Upper lobe of right lung (tissue), 1 donor: ENCODE measurements at places on chromosomes 3 and 15.

GRCh38 chr3:180282386-180282785, 245.6 kb upstream of the PEX5L start:
- no peak for DNase-seq

GRCh38 chr3:139388821-139389551, 461 bp downstream of the COPB2 start:
- DNase-seq, result no peak

GRCh38 chr15:85955501-85956391, 123.9 kb upstream of the AGBL1 start:
- no peak for DNase-seq

- DNase-seq, result no peak
Measured at GRCh38 chr3:26246901-26247300, 375.7 kb upstream of the LRRC3B start.

DNA sequence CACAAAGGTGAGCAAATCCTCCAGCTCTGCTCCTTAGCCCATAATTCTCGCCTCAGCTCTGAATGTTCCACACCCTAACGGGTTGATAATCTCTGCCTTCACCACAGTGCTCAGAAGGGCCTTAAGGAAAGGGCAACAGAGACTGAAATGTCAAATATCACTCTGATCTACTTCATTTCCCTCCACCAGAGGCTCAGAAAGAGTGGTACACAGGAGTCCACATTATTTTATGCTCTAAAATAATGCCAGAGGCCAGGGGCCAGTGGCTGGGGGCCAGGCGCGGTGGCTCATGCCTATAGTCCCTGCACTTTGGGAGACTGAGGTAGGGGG, 72.2 kb downstream of the MB21D2 start:
- DNase-seq, result no peak

- DNase-seq, result no peak
Measured at GRCh38 chr15:59654046-59654445, 3.3 kb downstream of the GTF2A2 start.

GRCh38 chr3:17986348-17986816, 244.0 kb upstream of the TBC1D5 start:
- no peak for DNase-seq

DNA sequence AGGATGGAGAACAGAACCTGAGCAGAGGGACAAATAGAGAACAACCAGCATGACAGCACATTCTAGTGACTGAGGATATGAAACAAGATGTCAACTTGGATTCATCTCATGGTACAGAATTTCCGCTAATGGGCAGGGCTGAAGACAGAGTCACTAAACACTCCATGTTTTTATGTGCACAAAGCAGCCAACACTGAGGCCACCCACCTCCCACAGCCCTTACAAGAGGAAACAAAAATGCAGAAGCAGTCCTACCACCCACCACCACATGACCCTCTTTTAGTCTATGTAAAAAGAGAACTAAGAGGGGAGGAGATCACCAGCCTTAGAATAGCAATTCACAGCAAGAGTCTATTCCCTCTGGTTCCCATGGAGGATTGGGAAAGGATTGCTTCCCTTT, 131.4 kb upstream of the UBE2E2 start:
- no peak for DNase-seq

DNA sequence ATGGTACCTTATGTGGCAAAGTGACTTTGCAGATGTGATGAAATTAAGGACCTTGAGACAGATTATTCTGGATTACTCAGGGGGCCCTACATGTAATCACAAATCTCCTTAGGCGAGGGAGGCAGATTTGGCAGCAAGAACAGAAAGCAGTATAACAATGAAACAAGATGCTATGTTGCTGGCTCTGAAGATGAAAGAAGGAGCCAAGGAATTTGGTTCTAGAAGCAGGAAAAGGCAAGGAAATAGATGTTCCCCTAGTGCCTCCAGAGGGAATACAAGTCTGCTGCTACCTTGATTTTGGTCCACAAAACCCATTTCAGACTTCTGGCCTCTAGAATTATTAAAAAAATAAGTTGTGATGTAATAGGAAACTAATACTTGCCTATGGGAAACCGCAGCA, 64.5 kb downstream of the PIK3R4 start:
- no peak for DNase-seq

DNA sequence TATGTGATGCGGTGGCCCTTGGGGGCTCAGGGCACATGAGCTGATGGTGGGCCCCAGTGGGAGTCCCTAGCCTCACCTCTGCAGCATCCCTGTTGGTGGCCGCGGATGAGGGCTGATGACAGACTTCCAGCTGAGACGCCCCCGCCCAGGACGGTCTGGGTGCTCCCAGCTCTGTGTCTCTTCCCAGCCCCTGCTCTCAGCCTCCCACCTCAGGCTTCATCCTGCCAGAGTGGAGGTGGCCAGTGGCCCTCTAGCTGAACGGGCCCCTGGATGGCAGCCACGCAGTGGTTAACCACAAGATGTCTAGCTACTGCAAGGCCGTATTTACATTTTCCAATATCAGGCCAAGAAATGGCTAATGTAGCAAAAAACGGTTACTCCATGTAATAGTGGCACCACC, 205.3 kb upstream of the LINGO1 start:
- peak; percentile 31 for DNase-seq

GRCh38 chr15:62416526-62416925, 251.4 kb upstream of the C2CD4B start:
- DNase-seq, result no peak

GRCh38 chr3:87626546-87626945, 350.2 kb upstream of the POU1F1 start:
- no peak for DNase-seq

- DNase-seq, result no peak
Measured at GRCh38 chr3:127005864-127006500, 23.1 kb downstream of the PLXNA1 start.

- DNase-seq, result no peak
Measured at GRCh38 chr3:10695595-10696285, 120.3 kb upstream of the SLC6A11 start.

DNA sequence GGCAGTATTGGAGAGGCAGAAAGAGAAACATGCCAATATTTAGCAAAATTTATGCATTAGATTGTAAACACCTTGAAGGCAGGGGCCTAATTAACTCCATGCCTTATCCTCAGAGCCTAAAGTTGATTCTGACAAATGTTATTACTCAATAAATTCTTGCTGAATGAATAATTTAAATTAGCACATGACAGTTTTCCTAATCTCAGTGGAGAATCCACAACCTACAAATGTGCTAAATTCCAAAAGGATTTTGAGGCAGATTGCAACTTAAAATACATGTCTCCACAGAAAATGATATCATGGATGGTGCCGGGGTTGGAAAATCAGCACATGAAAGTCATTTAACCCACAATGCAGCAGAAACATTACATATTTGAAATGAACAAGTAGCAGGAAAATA, 41.1 kb upstream of the NANOGP8 start:
- no peak for DNase-seq

DNA sequence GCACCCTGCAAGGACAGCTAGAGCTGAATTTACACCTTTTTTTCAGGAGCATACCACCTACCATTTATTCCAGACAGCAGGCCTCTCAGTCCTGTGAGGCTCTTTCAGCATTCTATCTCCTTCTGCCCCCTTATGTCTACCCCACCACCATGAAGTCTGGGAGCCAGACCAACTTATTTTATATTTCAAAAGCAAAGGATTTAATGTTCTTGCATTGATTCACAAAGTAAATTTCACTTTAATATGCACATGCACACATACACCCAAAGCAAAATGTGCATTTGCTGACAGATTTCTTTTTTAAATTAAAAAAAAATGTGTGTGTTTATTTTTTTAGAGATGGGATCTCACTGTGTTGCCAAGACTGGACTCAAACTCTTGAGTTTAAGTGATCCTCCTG, 264.2 kb upstream of the LRRC3B start:
- DNase-seq, result no peak

DNA sequence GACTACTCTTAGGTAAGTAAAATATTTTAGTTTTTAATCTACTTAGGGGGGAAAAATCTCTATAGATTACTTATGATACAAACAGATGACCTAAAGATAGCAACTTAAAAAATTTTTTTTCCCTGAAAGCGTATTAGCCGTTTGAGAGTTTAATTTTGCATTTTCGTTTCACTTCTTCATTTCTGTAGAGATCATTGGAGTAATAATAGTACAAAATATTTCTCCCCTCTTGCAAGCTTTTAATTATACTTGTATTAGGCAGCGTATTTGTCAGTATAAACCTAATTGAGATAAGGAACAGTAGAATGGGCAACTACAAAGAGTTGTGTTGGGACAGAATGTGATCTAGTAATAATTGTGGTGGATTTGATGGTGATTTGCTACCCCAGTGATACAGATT, 10.3 kb downstream of the SKIL start:
- no peak for DNase-seq

- DNase-seq, result no peak
Measured at GRCh38 chr3:122982216-122983185, 45.1 kb downstream of the SEMA5B start.

- no peak for DNase-seq
Measured at GRCh38 chr3:181075098-181075497, 85.6 kb upstream of the DNAJC19 start.

GRCh38 chr15:87604857-87605446, 651.6 kb downstream of the NTRK3 start:
- no peak for DNase-seq

- no peak for DNase-seq
Measured at GRCh38 chr3:56753206-56753820, 48.4 kb downstream of the ARHGEF3 start.

DNA sequence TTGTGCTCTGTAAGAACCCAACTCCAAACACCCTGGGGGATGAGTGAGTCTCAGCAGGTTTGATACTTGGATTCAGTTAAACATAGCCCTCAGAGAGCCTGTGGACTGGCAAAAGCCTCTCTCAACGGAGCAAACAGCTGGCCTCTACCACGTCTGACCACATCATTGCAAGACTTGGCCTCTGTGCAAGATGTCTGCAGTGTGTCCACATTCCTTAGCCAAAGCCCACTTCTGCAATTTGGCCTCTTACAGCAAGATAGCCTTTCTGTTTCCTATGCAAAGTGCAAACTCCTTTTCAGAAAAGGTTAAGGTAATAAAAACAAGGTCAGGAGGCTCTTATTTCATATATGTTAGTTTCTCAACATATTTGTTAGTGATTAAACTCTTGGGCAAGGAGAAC, 27.9 kb downstream of the FBN1 start:
- DNase-seq, result no peak

GRCh38 chr15:64760056-64760455, 15.3 kb downstream of the RBPMS2 start:
- DNase-seq, result no peak

- no peak for DNase-seq
Measured at GRCh38 chr3:124174476-124174875, 182.6 kb upstream of the ROPN1 start.

- DNase-seq, result no peak
Measured at GRCh38 chr15:66714543-66714981, 12.5 kb downstream of the SMAD6 start.

- DNase-seq, result peak; percentile 67
Measured at GRCh38 chr15:96321639-96322535, 8.6 kb upstream of the NR2F2 start.

DNA sequence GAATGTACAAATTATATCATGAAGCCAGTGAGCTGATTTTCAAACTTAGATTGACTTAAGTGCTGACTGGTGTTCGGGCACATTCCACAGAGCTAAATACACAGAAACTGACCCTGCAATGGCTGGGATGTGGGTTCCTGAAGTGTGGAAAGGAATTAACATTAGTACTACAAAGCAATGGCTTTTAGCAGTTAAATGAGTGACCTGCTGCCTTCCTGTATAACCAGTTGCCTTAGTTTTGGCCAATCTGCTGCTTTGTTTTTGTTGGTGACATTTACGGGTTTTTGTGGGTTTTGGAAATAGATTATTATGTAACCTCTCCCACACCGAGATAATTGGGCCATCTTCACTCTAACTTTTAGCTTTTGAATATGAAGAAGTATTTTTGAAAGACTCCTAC, 2.4 kb upstream of the SKIC8 start:
- no peak for DNase-seq

GRCh38 chr15:67059127-67059553, 6.3 kb upstream of the SMAD3 start:
- DNase-seq, result no peak

DNA sequence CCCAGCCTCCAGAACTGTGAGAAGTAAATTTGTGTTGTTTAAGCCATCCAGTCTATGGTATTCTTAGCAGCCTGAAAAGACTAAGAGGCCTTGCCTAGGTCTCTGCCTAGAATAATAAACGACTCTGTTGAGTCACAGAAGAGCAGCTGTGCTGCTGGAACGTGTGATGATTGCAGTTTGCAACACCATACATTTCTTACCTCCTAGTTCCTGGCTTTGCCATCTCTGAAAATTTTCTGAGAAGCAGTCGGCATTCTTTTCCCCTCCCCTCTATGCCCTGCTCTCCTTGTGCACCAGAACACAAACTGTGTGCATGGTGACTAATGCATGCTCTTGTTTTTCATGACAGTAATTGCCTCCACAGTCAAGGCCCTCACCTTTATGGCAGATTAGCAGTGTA, 301.3 kb downstream of the IL20RB start:
- DNase-seq, result no peak

DNA sequence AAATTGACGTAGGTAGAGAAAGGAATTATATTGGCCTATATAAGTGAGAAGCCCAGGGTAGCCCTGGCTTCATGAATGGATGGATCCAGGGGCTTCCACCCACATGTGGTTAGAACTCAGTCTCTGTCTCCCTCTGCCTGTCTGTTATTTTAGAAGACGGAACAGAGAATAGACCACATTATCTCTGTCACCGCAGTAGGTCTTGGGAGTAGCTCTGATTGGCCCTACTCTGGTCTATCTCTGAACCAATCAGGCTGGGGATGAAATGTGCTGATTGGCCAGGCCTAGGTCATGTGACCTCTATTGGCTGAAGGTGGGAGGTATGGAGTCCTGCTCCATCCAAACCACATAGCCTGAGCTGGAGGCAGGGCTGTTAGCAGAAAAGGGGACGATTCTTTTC, 143.0 kb upstream of the PRR23C start:
- DNase-seq, result no peak

- no peak for DNase-seq
Measured at GRCh38 chr15:83352119-83352518, 67.7 kb upstream of the BNC1 start.

GRCh38 chr3:172150268-172150667, 110.9 kb downstream of the FNDC3B start:
- DNase-seq, result no peak

- DNase-seq, result no peak
Measured at GRCh38 chr3:9692416-9692815, 11.2 kb upstream of the CPNE9 start.

GRCh38 chr3:142828703-142829305, 60.1 kb downstream of the PCOLCE2 start:
- peak; percentile 83 for DNase-seq
